ENCODE measurements at places on chromosomes 1 and 21. TPM values are rescaled to one million over a fixed set of nuclear protein-coding genes. Genes with fewer than 3 reads are reported as not detected.

ESPN gene
- 19.7 TPM for total RNA-seq

FCRL6 gene
- total RNA-seq: not detected

SPRR2E gene
- not detected for total RNA-seq

S100A12 gene
- not detected for total RNA-seq

- DNase-seq: no peak
These were observed 3.4 kb upstream of the KHDRBS1 start for GRCh38 chr1:32010246-32010645.

DNA sequence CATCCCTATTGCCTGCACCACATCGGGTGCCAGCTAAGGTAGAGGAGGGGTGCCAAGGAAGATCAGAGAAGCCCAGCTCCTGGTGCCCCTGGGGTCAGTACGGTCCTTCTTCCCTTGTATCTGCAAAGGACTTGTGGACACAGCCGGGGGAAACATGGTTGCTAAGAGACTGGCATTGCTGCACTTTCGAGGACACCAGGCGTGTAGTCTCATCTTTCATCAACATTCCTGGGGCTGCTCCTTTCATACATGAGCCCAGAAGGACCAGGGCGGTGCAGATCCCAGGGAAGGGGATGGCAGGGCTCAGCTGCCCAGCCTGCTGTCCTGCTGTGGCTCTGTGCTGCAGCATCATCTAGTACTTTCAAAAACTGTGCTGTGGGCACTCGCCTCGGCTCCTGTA, 61.0 kb downstream of the RUNX1 start:
- DNase-seq: no peak

DNA sequence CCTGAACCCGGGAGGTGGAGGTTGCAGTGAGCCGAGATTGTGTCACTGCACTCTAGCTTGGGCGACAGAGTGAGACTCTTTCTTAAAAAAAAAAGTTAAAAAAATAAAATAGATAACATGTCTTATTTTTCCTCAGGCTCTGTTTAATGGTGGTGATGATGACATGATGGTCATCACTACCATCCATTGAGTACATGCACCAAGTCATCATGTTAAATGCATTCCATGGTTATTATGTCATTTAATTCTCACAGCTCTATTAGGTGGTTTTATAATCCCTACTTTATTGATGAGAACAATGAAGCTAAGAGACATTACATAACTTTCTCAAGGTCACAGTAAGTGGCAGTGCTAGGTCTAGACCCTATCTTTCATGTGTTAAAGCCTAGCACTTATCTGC, 34.4 kb upstream of the MAB21L3 start:
- no peak for DNase-seq

DNA sequence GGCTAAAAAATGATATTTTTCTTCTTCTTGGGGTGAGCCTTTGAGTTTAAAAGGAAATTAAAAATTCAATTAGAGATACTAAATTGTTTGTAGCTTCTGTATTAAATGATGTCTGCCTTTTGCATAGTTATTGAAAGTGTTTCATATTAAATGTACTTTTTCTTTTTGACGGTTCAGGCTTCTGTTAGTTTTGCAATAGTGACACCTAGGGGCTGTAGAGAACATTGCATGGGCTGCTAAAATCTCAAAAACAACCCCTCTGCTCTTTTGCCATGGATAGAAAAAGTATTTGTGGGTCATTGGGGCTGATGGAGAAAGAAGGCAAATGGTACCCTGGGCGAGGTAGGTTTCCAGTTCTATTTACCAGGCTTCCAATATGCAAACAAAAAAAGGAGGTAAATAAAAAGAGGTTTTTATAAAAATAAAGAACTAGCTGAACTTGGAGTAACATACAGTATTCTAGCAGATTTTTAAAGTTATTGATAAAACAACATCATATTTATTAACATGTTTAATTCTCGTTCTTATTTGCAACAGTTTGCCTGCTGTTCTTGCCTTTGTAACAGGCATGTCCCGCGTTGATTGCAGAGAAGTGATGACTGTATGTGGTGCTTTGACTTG, 115.4 kb upstream of the HOOK1 start:
- no peak for DNase-seq

Measured in prostate gland (tissue), 2 donors.